GM06990 (cell line): ENCODE measurements at places on chromosomes 4 and X.

DNA sequence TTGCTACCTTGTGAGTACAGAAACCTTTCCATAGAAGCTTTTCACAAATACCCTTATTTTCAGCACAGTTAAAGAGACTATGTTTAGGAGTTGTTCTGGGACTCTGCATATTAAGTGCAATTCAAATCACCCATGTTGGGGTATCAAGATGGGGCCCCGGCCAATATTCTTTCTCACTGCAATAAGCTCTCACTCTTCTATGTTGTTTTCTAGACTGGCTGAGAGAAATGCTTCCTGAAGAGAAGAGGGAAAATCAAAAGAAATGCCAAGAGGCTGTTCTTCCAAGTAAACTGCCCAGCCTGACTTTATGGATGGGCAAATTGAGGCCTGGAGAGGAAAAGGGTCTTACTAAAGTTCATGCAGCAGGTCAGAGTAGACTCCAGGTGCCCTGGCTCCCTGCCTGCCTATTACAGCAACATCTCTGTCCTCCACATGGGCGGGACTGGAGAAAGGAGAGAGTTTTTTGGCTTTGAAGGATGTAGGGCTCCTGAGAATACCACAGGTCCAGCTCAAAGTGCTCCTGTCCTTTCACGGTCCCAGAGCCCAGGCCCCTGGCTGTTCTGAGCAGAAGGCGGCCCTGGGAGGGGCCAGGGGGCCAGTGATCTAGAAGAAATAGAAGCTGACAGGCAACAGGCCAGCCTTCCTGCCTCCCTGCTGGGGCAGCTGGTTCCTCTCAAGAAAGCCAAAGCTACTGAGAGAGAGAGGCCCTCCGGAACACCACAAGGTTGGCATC is 745 bp upstream of the IQSEC2 start:
- no peak for DNase-seq

DNA sequence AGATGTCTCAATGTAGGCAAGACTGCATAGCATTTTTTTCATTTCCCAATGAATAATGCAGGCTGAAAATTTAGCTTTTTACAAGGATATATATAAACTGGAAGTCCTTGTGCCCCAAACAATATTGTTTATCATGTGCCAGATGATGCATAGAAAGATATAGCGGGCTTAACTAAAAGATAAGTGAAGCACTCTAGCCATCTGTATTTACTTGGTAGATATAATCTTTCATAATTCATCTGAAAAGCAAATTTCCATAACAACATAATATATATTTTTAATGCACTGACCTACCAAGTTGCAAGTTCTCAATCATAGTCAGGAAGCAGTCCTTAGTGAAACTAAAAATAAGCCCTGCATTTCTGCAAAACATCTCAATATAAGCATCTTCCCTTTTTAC is 653.3 kb downstream of the NLGN4X start:
- DNase-seq: no peak

GRCh38 chr4:101651778-101652177 is 138.8 kb upstream of the BANK1 start:
- DNase-seq: no peak

DNA sequence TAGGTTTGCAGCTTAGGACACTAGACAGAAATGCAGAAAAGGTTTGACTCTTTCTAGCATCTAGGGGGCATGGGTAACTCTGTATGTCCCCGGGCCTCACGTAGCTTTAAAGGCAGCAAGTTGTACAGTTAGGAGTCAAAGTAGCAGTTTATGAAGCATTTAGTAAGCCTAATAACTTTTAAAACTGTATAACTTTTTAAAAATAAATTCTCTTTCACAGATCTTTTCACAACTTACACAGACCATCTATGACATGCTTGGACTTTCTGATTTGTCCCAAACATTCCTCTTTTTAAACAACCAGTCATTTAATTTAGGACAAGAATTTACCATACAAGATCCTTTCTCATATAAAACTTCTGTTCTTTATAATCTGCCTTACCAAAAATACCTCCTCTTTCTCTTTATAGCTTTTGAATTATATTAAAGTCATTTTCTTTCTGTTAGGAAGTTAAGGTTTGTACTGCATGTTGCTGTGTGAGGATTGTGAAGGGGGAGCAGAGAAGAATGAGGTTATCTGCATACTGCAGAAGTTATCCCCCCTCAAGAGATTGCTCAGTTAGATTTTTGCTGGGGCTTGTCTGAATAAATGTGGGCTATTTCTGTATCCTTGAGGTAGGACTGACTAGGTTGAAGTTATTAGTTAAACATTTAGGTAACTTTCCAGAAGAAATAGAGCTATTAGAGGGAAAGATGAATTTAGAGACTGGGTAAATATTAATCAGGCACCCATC is 94.3 kb downstream of the CPE start:
- DNase-seq: no peak

GRCh38 chrX:56343664-56344063 is 111.5 kb downstream of the KLF8 start:
- DNase-seq: no peak

- no peak for DNase-seq
These were observed 9.0 kb downstream of the ZNF275 start for GRCh38 chrX:153342762-153343558.

- peak; percentile 42 for DNase-seq
These were observed 339.8 kb upstream of the GATB start for GRCh38 chr4:152100379-152101201.

DNA sequence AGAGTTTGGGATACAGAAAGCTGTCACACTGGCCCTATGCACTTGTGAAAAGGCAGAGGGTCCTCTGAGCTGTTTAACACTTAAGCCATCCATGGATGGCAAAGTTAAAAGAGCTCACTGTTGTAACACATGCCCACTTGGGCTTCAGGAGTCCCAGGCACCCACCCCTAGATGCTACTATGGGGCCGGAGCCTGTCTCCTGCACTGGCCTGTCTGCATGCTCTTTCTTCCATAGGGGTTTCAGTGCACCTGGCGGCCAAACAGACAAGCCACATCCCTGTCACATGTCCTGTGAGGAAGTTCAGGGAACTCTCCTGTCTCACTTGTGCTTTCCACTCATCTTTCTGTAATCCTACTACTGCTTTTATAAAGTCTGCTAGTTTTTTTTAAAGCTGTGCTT is 2586.0 kb downstream of the PCDH7 start:
- DNase-seq: no peak

DNA sequence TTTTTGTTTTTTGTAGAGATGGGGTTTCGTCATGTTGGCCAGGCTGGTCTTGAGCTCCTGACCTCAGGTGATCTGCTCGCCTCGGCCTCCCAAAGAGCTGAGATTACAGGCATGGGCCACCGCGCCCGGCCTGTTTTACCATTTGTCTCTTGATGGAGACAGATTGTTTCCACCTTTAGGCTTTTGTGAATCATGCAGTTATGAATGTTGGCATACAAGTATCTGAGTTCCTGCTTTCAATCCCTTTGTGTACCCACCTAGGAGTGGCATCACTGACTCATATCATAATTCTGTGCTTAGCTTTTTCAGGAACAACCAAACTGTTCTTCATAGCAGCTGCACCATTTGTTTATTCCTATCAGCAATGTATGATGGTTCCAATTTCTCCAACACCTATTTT is 20.2 kb upstream of the MGST2 start:
- no peak for DNase-seq

DNA sequence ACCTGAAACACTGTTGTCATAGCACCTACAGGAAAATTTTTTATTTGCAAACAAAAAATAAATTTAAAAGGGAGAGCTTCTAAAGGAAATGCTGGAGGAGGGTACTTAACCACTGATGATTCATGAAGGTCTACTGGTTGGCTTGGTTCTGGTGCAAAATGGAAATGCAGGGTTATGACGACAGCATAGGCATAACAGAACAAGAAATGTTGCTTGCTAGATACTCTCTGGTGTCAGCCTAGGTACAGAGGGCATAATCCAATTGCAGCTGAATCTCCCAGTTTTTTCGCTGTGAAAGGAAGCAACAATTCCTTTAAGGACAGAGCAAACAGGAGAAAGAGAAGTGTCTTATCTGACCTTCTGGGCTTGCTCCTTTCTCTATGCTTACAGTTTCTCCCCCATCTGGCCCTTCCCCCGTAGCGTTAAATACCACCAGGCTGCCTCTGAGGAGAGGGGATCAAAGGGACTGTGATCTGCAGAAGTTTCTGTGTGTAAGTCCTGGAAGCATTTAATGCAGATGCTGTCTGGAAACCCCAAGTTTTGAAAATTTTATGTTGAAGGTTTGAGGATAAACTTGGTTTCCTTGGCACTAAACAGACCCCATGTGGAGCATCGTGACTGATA is 23.7 kb upstream of the CASK start:
- DNase-seq: no peak

DNA sequence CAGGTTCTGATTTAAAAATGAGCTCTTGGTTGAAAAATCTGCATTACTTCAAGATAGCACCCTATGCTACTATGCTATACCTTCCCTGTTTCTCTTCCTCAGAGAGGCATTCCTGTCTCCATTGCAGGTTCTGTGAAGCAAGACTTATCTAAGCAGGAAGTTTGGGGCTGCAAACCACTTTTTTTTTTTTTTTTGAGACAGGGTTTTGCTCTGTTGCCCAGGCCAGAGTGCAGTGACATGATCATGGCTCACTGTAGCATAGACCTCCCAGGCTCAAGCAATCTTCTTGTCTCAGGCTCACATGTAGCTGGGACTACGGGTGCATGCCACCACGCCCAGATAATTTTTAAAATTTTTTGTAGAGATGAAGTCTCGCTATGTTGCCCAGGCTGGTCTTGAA is 4.0 kb upstream of the CCNG2 start:
- DNase-seq: no peak

DNA sequence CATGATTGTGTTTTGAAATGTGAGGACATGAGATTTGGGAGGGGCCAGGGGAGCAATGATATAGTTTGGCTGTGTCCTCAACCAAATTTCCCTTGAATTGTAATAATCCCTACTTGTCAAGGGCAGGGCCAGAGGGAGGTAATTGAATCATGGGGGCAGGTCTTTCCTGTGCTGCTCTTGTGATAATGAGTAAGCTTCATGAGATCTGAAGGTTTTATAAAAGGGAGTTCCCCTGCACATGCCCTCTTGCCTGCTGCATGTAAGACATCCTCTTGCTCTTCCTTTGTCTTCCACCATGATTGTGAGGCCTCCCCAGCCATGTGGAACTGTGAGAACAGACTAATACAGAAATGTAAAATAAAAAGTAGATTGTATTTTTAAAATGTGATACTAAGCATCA is 1294.9 kb downstream of the ADGRL3 start:
- DNase-seq: no peak

- no peak for DNase-seq
These were observed 51.6 kb upstream of the IL2 start for GRCh38 chr4:122508083-122508482.

GRCh38 chr4:163164591-163164990 is 2.1 kb downstream of the NAF1 start:
- no peak for DNase-seq

DNA sequence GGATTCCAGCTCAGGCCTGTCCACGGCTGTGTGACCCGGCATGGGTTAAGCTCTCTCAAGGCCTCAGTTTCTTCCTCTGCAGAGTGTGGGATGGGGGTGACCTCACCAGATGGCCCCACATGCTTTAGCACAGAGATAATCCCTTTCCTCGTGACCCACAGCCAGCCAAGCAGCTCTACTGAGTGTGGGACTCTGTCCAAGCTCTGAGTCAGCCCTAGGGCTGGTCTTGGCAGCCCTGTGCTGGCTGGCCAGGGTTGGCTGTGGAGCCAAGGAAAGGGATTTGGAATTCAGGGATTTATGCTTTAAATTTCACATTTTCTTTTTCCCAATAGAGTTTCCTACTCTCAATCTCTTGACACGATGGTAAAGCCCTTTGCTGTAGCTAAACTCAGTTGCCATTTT is 19.7 kb upstream of the SPON2 start:
- no peak for DNase-seq

GRCh38 chr4:176185051-176185450 is 10.3 kb downstream of the SPATA4 start:
- no peak for DNase-seq

- DNase-seq: no peak
These were observed 6.0 kb upstream of the TBC1D9 start for GRCh38 chr4:140762202-140762601.

DNA sequence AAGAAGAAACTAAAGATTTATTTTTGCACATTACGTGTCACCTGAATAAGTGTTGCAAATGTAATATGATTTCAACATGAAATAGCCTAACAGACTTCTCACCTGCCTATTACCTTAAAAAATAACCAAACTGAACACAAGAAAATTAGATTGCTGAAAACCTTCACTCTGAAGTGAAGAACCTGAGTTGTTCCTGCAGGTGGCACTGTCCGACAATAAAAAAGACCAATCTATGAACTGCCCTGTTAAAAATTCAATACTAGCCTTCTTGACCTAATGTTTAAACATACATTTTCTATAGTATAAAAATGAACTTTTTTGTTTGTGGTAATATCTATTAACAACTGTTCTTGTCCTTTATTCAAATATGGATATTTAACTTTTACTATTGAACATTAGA is 69.2 kb upstream of the PNPLA4 start:
- DNase-seq: no peak
